Fibroblast of skin of back (primary cell): ENCODE measurements at places on chromosomes 7 and 10.

GRCh38 chr7:142925413-142925812, 8.1 kb downstream of the TRPV5 start:
- no peak for DNase-seq

DNA sequence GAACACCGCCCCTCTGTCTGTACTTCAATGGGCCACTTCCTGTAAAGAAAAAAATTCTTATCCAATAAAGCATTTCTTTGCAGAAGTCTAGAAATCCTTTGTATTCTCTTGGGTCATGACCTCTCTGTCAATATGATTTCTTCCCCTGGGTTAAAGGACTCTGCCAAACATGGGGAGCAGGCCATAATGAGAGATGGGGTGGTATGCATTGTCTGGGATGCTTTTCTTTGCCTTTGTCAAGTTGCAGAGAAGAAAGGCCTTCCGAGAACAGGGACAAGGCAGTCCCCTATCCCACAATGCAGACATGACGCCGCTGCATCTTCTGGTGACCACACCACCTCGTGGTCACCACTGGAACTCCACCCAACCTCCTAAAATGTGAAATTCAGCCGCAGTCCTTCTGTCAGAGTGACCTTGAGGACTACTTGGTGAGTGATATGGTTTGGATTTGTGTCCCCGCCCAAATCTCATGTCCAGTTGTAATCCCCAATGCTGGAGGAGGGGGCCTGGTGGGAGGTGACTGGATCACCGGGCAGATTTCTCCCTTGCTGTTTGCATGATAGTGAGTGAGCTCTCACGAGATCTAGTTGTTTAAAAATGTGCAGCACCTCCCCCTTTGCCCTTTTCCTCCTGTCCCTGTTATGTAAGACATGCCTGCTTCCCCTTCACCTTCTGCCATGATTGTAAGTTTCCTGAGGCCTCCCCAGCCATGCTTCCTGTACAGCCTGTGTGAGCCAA, 15.2 kb upstream of the FRMPD2 start:
- peak; percentile 52 for DNase-seq

DNA sequence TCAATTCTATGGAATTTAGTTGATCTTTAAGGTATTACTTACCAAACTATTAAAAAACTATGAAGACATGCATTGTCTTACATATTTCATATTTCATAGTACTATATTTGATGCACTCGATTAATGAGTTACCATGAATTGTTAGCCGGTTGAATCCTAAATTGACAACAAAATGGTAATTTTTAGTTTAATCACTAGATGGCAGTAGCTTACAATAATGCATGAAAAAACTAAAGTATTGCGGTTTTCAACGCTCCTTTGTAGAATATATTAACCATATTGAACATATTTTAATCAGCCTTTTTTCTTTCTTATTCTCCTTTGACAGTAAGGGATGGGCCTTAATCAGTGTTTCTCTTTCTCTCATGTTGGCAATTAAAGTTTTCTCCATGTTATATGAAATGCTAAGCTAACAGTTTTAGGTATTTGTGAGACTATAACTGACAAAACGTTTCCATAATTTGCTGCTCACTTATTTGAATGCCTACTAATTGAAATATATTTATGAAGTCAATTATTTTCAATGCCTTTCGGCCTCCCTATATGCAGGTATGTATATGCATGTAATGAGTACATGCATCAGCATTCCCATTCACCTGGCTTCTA, 48.5 kb upstream of the ARL4A start:
- peak; percentile 44 for DNase-seq

DNA sequence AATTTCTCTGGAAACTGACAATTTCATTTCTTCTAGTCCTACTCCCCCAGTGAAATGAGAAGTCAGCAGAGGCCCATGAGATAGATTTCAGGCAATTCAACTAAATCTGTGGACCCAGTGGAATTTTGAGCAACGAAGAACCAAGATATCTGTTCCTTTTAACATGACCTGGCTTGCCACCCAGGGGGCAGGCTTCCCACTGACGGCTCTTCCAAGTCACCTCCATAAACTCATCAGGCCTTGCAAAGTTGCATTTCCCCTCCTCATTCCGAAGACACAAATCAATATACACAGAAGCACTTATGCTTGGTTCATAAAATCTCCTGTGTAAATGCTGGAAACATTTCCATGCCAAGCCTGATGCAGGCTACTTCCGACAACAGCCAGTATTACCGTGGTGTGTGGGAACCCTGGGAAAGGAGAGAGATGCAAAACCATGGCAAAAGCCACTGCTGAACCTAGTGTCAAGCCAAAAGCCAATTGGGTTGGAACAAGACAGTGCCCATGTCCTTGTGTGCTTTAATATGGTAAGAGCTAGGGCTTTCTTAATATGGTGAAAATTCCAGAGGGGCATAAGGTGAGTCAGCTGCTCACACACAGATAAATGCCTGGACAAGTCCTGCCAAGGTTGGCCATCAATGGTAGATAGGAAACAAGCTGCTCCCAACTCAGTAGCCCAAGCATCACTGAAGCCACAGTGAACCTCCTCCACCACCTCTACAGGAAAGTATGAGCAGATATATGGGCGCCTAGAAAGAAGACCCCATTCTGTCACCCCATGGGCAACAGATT, 1.6 kb downstream of the FRMD4A start:
- DNase-seq: no peak

GRCh38 chr10:18610517-18610916, 40.9 kb downstream of the NSUN6 start:
- peak; percentile 80 for DNase-seq

- DNase-seq: no peak
These were observed 665.9 kb downstream of the KCNMA1 start for GRCh38 chr10:76971547-76972170.
